ENCODE measurements at places on chromosomes 13 and 19.

- DNase-seq, result no peak
Observed at GRCh38 chr13:83546476-83546875, 335.8 kb downstream of the SLITRK1 start.

GRCh38 chr13:97961340-97961739 is 7.9 kb downstream of the IPO5 start:
- DNase-seq, result no peak

GRCh38 chr13:107764046-107764445 is 451.3 kb downstream of the LIG4 start:
- DNase-seq, result no peak

DNA sequence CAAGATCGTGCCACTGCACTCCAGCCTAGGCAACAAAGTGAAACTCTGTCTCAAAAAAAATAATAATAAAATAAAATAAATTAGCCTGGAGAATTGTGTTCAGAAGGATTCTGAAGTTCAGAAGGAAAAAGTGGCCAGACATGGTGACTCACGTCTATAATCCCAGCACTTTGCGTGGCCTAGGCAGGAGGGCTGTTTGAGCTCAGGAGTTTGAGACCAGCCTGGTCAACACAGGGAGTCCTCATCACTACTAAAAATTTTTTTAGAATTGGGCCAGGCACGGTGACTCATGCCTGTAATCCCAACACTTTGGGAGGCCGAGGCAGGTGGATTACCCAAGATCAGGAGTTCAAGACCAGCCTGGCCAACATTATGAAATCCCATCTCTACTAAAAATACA is 6.0 kb downstream of the RDH8 start:
- no peak for DNase-seq

- DNase-seq, result no peak
Observed at GRCh38 chr13:91078093-91078679, 269.3 kb upstream of the MIR17HG start.

DNA sequence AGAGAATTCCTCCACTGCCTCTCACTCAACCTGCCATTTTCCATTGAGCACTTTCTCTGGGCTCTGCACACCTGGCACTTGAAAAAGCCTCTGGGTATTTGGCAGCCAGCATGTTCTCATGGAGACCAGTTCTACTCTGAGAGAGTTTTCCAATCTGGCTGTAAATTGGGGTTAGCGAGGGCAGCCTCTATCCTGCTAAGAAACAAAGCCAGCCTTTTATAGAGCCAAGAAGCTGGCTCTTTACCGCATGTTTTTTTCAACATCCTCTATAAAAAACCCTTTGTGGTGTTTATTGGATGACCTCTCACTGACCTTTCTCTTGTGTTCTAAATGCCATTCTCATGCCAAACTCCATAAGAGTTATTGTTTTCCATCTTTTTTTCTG is 52.6 kb upstream of the RCBTB2 start:
- DNase-seq, result no peak

GRCh38 chr19:40407714-40408597 is 5.2 kb downstream of the PRX start:
- no peak for DNase-seq

DNA sequence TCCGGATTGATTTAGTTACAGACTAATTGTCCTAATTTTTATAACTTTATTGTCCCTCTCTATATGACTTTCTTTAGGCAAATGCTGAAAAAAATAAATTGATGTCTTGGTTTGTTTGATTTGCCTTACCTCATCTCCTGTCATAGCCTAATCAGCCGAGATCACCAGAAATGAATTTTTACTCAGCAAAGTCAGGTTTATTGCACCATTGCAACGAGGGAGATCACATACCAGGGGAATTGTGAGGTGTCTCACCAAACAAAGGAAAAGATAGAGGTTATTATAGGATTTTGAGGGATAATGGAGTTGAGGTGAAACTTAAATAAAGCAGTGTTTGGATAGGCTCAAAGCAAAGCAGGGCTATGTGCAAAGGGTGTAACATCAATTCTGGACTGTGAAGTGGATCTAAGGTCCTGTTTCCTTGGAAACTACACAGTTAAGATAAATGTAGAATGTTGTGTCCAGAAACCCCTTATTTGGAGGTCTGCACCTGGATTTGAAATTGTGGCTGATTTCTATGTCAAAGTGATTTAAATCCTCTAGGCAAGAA is 372.6 kb downstream of the OXGR1 start:
- DNase-seq, result no peak
